ENCODE measurements at places on chromosomes 6 and 20.

DNA sequence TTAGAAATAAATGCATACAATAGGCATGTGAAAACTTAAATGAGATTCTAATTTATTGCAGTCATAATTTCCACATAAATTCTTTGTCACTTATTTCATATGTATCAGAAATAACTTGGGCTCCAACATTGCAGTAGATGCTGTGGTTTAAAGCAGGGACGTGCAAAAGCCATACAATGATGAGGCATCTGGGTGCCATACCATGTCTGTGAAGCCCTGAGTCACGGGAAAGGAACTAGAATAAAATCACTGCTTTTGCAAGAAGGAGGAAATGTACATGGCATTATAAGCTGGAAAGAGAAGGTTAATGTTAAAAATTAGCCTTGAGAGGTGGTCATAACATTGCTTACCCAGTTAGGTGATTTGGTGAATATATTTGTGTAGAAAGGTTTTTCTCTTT is 180.4 kb downstream of the SASH1 start:
- DNase-seq, result no peak

- DNase-seq, result no peak
Measured at GRCh38 chr6:149249370-149250357, 67.8 kb upstream of the TAB2 start.

DNA sequence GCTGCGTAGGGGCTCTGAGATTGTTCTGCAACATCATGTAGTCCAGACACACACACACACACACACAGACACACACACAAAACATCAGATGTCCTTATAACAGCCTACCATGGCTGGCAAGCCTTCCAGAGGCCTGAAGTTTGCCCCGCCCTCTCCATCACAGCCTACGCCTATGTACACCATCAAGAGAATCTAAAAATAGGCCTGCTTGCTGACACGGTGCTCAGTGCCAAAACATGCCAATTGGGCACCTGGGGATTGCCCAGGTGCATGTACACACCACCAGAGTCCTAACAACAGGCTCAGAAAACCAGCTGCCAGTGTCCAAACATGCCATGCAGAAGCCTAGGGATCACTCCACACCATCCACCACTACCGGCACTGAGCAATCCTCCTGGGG is 391.7 kb upstream of the SPTLC3 start:
- no peak for DNase-seq

GRCh38 chr6:106870069-106870468 is 104.5 kb downstream of the CD24 start:
- peak; percentile 31 for DNase-seq

GRCh38 chr20:44083220-44083933 is 103.6 kb downstream of the JPH2 start:
- DNase-seq, result no peak
